Adipocyte (in vitro differentiated cells): ENCODE measurements at places on chromosomes 11 and 22.

DNA sequence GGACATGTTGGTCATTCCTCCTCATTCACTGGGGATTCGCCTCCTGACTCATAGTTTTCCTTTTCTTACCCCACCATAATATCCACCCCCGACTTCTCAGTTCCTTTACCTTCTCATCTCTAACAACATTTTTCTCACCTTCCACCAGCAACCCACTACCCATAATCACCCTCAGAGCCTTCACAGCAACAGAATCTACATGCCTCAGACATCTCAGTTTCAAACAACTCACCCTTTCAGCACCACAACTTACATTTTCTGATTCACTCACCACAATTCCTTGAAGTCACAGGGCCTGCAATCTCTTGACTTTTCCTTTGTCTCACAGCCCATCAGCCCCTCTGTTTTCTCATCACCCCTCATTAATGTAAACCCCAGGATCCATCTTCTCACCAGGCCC lies 2.3 kb upstream of the MTNR1B start:
- no peak for DNase-seq

DNA sequence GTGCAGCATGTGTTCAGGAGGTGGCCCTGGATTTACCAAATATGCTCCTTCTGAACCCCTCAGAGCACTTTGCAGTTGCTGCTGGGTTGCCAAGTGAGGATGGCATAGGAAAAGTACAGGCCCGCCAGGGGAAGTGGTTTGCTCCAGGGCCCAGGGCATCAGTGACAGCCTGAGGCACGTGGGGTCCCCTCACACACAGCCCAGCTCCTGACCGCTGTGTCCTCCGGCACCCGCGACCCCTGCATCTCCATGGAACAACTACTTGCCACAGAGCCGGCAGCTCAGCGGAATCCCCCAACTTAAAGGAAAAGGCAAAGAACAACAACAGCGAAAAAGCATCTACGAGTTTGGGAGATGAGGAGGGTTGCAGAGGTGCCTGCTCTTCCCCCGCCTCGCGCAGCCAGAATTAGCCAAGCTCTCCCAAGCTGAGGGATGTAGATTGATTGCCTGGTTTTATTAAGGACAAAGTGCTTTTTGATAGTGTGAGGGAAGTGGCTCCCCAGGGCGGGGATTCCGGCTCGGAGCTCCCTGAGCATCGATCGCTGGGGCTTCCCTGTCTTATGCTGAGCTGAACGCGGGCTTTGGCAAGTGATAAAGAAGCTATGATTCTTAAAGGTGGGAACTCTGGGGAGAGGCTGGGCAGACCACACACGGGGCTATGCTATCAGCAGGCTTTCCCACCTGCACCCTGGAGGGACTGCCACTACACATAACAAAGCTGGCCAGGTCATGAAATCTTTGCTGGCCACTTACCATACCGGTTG lies 174.5 kb downstream of the CEP164 start:
- no peak for DNase-seq

GRCh38 chr11:925496-926301 lies at the start of gene AP2A2:
Gene AP2A2 (plus strand): TSS chr11:925870. CDS start chr11:926022, 152 bp downstream.
- peak; percentile 97 for DNase-seq

- DNase-seq, result no peak
Observed at GRCh38 chr11:45930031-45930794, 7.8 kb downstream of the LARGE2 start.

DNA sequence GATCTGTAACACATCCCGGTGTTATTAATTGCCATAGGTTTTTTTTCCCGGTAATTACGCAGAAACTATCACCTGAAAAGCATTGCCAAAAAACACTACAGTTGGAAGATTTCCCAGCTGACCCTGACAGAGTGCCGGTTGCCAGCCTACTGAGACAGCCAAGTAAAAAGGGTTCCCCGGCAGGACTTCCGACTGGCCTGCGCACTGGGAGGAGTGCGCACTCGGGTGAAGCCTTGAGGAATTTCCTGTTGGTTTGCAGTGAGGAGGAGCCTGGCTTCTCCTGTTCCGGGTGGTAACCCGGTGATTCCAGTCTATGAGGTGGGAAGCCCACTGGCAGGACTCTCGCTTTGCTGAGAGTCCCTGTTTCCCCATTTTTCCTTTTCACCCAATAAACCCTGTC lies 52.1 kb downstream of the CNTF start:
- DNase-seq, result no peak

GRCh38 chr11:133234883-133235282 lies 297.4 kb downstream of the OPCML start:
- no peak for DNase-seq

GRCh38 chr11:70352100-70352499 lies 46.2 kb upstream of the CTTN start:
- DNase-seq, result no peak

- peak; percentile 78 for DNase-seq
Observed at GRCh38 chr11:120168960-120169681, 31.2 kb upstream of the TRIM29 start.

DNA sequence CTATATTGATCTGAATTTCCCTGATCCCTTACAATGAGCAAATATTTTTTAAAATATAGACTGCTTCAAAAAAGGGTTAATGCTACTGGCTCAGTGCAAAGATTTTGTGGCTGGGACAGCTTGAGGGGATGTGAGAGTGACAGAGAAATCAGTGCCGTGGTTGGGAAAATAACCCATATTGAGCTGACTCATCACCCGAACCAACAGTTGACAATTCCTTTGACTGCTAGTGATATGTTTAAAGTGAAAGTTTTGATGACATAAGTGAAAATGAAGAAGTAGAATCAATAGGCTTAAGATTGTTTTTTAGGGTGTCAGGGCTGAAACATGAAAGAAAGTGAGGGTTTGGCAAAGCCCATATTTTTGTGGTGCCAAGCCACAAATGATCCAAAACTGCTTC lies 257.1 kb upstream of the TENM4 start:
- no peak for DNase-seq

GRCh38 chr11:991711-992307 lies 44.7 kb downstream of the MUC6 start:
- no peak for DNase-seq

GRCh38 chr11:57751676-57752253 lies at the start of gene BTBD18:
Gene BTBD18 (minus strand): TSS chr11:57751819. CDS start chr11:57751188, 631 bp downstream.
- DNase-seq, result peak; percentile 72

GRCh38 chr11:125925247-125925740 lies 20.6 kb upstream of the VSIG10L2 start:
- DNase-seq, result no peak

DNA sequence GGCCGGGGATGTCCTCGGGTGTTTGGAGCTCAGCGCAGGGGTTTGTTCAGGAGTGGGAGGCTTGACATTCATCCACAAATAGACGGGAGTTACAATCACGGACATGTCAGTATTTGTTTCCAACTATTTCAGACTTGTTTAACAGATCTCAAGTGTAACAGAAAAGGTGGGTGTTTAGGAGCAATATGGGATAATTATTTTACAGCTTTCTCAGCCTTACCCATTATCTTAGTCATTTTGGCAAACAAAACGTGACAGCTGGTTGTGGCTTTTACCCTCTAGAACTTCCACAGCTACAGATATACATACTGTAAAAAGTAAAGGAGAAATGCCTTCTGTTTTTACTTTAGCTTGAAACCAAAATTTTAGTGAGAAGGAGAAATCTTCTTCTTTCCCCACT lies 178.7 kb upstream of the TMEM45B start:
- no peak for DNase-seq

GRCh38 chr22:49357661-49358440 lies 469.8 kb downstream of the BRD1 start:
- DNase-seq, result no peak

DNA sequence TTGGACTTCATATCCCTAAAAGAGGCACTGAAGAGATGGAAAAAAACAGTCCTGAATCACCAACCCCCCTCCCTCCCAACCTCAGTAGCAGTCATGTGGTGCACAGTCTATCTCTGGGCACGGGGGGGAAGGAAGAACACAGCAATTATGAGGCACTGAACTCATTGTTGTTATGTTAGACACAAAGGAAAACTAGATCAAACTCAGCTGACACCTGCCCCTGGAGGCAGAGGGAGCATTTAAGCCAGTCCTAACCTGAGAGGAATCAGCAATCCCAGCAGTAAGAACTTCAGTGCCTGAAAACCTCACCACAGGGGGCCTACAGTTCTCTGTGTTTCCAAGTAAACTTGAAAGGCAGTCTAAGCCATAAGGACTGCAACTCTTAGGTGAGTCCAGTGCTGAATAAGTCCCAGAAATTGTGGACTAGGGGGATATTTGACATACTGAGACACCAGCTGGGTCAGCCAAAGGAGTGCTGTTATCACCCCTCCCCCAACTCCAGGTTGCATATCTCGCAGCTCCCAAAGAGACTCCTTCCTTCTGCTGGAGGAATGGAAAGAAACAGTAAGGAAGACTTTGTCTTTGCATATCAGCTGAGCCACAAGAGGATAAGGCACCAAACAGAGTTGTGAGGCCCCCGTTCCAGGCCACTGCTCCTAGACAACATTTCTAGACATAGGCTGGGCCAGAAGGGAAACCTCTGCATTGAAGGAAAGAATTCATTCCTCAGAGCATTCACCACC lies 72.5 kb downstream of the GLYATL1 start:
- DNase-seq, result no peak

DNA sequence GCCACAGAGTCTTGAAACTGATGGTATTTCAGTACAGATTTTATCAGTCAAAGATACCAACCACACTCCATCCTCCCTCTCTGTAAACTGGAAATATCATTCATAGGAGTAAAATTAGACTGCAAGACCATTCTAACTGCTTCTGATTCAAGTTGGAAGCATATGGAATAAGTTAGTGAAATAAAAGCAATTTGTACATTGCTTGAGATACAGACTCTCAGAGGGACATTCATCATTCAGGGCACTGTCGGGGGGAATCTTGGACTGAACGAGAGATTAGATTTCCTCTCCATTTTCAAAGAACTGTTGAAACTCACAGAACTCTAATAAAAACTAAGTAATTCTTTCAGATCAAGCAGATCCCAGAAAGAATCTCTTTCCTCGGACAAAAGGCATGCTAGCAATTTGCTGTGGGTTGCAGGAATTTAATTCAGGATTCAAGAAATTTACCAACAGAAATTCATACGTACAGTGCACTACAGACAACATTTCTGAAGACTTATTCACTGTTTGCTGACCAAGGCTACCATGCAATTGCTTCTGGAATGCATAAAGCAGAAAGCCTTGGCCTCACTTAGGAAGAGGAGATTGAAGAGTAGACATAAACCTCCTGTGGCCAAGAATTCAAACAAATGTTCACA lies 34.1 kb downstream of the PAMR1 start:
- peak; percentile 90 for DNase-seq

DNA sequence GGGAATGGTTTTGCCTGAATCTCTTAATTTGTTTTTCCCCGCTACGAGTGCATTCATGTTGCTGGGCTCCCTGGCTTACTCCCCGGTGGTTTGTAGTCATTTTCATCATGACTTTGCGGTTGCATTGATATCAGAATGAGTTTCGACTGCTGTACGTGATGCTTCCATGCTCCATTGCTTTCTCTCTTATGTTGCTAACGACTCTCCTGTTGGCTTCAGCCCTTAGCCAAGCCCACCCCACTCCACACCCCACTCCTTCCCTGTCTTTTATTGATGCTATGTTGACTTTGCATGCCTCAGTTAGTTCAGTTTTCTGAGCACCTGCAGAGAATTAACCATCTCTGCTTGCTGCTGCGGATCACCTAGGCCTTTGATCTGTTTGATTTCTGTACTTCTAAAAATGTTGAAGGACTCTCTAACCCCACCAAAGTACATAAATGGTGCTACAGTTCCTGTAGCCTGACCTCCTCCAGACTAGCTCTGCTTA lies 65.3 kb downstream of the ARFGAP2 start:
- no peak for DNase-seq

DNA sequence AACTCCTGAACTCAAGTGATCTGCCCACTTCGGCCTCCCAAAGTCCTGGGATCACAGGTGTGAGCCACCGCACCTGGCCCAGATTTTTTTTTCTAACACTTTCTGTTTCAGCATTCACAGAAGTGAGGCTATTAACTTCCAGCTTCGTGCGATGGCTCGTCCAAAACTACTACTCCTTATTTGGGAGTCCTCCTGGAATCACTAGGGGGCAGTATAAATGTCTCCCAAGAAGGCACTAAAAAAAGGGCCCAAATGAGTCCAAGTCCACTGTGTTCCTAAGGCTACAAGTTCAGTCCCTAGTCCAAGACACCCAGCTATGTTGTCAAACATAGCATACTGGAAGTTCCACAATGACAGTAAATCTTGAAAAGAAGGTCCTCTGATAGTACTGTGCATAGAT lies 63.2 kb upstream of the BIRC3 start:
- no peak for DNase-seq

GRCh38 chr11:26719998-26720397 lies 1.9 kb downstream of the SLC5A12 start:
- peak; percentile 71 for DNase-seq

- DNase-seq, result no peak
Observed at GRCh38 chr11:102360681-102361080, 13.7 kb downstream of the BIRC2 start.

DNA sequence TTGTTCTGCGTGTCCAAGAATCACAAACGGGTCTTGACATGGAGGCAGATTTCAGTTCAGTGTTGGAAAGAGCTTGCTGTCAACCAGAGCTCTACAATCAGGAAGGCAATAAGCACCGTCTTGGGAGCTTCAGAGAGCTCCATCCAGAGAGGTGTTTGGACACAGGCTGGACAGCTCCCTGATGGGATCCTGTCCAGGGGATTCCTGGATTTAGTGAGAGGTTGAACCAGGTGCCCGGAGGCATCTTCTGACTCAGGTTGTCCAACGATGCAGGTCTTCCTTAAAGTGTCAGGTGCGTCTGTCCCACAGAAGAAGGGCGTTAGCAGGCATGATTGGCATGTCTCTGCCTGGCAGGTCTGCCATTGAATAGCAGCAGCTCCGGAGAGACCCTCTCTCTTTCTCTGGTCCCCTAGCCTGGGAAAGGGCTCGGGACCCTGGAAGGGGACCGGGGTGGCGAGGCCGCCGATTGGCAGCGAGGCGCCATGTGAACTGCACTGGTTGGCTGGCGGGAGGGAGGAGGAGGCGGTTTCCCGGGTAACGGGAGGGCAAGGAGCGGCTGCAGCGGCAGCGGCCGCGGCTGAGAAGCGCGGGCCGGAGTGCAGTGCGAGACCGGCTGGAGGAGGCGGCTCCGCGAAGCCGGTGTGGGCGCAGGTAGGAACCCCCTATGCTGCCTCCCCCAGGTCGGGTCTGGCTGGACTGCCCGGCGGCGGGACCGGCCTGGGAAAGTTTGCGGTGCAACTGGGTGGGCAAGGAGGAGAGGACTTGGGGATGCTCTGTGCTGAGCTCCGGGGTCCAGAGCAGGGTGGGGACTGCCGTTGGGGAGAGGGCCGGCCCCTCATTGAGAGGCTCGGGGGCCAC lies 104.1 kb upstream of the E2F8 start:
- DNase-seq, result no peak
